Testis (tissue), 5 donors: ENCODE measurements at places on chromosomes 3 and 15. TPM values are rescaled to one million over a fixed set of nuclear protein-coding genes. Genes with fewer than 3 reads are reported as not detected.

- no peak for DNase-seq
Observed at GRCh38 chr3:144942093-144942837, 970.6 kb downstream of the DIPK2A start.

- no peak for DNase-seq
Observed at GRCh38 chr3:115498421-115498820, 124.9 kb upstream of the GAP43 start.

DNA sequence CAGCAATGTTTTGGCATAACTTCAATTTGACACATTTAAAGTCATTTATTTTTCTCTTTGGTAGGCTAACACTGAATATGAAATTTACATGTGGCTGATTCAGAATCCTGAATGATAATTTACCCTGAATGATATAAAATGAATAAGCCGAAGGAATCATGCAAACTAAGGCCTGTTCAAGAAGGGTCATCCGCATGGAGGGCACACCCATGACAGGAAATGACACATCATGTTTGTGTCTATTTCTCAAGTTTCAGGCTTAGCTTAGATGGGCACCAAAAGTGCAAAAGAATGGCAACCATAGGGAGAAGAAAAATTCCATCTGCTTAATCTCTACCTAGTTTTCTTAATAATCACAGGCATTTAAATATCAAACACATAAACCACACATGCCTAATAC is 141.5 kb downstream of the DUT start:
- no peak for DNase-seq

GRCh38 chr15:98942431-98942830 is 65.2 kb downstream of the PGPEP1L start:
- no peak for DNase-seq

GRCh38 chr3:85171976-85172375 is 213.2 kb downstream of the CADM2 start:
- no peak for DNase-seq

GRCh38 chr15:70240082-70240481 is 142.4 kb upstream of the TLE3 start:
- DNase-seq: no peak

DNA sequence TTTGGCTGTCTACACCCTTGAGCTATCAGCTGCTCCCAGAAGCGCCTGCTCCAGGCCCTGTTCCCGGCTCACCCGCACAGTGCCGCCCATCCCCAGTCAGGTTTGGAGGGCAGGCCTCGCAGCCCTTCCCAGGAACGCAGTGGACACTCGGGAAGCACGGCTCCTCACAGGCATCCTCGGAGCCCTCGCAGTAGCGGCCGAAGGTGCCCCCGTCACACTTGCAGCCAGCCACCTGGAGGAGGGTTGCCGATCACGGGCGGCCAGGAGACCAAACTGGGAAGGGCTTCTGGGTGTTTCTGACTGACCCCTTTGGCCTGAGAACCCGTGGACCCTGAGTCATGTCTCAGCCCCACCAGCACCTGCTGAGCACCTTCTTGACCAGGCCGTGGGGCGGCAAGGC is 33.4 kb downstream of the MUC20 start:
- DNase-seq: no peak

GRCh38 chr3:56929809-56930615 is 128.3 kb upstream of the ARHGEF3 start:
- DNase-seq: no peak

DNA sequence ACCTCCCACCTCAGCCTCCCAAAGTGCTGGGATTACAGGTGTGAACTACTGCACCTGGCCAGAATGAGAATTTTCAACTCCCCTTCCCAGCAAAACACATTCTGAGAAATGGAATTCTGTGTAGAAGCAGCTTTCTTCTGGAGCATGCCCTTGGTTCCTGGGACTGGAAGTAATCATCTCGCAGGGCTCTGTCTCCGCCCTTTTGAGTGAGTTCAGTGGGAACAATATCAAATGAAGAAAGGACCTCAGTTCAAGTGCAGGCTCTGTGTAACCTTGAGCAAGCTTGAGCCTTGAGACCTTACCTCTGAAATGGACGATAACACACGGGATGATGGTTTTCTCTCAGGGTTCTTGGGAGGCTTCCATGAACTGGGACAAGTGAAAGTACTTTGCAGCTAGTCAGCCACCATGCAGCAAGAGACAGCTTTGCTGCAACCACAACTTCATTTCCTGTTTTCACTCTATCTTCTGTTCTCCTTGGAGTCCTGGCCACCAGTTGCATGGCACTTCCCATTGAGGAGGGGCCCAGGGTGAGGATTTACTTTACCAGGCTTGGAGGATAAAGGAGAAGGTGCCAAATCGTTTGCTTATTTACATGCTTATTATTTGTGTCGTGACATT is 35.7 kb upstream of the IGF1R start:
- no peak for DNase-seq

Gene CLCN2
- total RNA-seq: 118 TPM

Gene CFAP161
- 4.6 TPM for total RNA-seq
